Activated CD4-positive, alpha-beta T cell treated with anti-CD3 and anti-CD28 coated beads for 36 hours (primary cell): ENCODE measurements at places on chromosomes 6 and 20.

GRCh38 chr6:30060606-30061091, 416 bp upstream of the POLR1H start:
- DNase-seq: peak; percentile 54

DNA sequence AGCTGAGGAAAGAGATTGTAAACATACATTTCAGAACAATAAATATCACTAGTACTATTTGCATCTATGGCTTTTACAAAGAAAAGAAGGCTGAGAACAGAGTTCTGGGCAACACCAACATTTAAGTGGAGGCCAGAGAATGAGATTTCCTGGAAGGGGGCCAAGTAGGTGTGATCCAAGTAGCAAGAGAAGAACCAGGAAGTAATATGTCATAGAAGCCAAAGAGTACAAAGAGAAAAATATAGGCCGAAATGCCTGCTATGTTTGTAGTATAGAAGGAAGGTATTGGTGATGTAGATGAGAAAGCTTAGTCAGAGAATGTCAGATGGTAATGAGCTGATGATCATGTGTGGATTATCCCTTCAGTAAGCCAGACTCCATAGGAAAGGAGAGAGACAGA, 94.5 kb downstream of the PERP start:
- no peak for DNase-seq

- DNase-seq: no peak
Measured at GRCh38 chr6:37565267-37566110, 65.8 kb upstream of the CCDC167 start.

DNA sequence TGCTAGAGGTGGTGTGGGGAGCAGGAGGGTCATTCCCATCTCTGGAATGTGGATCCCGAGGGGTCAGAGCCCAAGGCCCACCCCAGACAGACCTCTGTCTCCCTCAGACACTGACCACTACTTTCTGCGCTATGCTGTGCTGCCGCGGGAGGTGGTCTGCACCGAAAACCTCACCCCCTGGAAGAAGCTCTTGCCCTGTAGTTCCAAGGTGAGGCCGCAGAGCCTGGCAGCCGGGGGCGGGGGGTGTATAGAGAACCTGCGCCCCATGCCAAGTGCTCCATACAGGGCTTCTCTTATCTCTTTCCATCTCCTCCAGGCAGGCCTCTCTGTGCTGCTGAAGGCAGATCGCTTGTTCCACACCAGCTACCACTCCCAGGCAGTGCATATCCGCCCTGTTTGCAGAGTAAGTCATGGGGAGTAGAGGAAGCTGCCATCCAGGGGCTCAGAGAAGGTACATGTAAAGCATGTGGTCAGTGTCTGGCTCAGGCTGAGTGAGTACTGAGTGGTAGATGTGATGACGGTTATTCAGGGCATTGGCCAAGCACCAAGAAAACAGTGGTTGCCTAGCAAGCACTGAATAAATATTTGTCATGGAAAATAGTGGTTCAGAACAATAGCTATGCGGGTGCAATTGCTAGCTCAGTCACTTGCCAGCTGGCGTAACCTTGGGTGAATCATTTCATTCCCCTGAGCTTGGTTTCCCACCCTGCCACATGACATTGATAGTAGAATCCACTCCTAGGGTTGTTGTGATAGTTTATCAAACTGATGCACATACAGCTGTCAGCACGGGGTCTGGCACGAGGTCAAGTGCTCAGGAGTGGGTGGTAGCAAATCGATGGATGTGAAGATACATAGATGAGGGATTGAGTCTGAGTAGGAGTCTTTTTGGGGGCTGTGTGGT, 3.5 kb downstream of the PIGT start:
- peak; percentile 37 for DNase-seq

GRCh38 chr20:55928266-55928665, 77.1 kb downstream of the CBLN4 start:
- DNase-seq: no peak

- no peak for DNase-seq
Measured at GRCh38 chr6:125940247-125941041, 16.1 kb upstream of the HINT3 start.
